Left lung (tissue), 14 donors: ENCODE measurements at places on chromosomes 5 and 9. TPM values are rescaled to one million over a fixed set of nuclear protein-coding genes. Genes with fewer than 3 reads are reported as not detected.

The LIFR gene
- polyA plus RNA-seq: 204 TPM

- DNase-seq: no peak
Measured at GRCh38 chr9:16469184-16469583, 401.3 kb downstream of the BNC2 start.

GRCh38 chr9:124520206-124520596 is 13.0 kb upstream of the NR5A1 start:
- DNase-seq: no peak

DNA sequence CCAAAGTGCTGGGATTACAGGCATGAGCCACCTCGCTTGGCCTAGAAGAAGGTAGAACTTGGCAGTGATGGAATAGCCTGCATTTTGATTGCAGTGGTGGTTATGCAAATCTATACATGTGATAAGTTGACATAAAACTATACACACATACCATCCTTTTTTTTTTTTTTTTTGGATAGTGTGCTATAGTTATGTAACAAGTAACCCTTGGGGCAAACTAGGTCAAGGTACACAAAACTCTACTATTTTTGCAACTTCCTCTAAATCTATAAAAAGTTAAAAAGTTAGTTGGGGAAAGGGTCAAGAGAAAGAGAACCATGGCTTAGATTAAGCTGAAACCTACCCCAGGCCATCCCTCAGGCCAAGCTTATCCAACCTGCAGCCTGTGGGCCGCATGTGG is 11.1 kb downstream of the TRIM14 start:
- DNase-seq: no peak

- no peak for DNase-seq
Measured at GRCh38 chr5:81303563-81303962, 2.2 kb downstream of the ZCCHC9 start.

GRCh38 chr9:68537616-68537880 is 3.1 kb downstream of the TMEM252 start:
- no peak for DNase-seq

- DNase-seq: no peak
Measured at GRCh38 chr5:158801268-158801667, 298.4 kb downstream of the EBF1 start.

DNA sequence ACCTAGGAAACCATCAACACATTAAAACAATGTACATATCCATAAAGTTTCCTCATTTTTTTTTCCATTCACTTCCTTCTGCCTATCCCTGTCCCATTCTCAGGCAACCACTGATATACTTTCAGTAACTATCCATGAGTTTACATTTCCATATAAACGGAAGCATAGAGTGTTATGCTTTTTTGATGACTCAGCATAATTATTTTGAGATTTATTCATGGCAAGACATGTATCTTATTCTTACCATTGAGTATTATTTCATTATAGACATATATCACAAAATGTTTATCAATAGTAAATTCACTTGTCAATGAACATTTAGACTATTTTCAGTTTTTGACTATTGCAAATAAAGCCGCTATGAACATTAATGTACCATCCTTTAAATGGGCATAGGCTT is 1786.8 kb upstream of the ACO1 start:
- DNase-seq: no peak
